Tracheal epithelial cell (primary cell): ENCODE measurements at places on chromosomes 1 and 21. TPM values are rescaled to one million over a fixed set of nuclear protein-coding genes. Genes with fewer than 3 reads are reported as not detected.

The PRPF38A gene
- 5.1 and 5.5 TPM in 2 replicates for total RNA-seq

The PRDM16 gene
- 0.24 and 1.1 TPM in 2 replicates for total RNA-seq

The GBP6 gene
- total RNA-seq, result 21.7 and 38.6 TPM in 2 replicates

The SUSD4 gene
- under 0.01 and 0.21 TPM in 2 replicates for total RNA-seq
